Mucosa of gallbladder (tissue), 1 donor: ENCODE measurements at places on chromosomes 5 and 9. TPM values are rescaled to one million over a fixed set of nuclear protein-coding genes. Genes with fewer than 3 reads are reported as not detected.

GRCh38 chr9:8208465-8208864, 408.9 kb upstream of the DMAC1 start:
- DNase-seq, result no peak

DNA sequence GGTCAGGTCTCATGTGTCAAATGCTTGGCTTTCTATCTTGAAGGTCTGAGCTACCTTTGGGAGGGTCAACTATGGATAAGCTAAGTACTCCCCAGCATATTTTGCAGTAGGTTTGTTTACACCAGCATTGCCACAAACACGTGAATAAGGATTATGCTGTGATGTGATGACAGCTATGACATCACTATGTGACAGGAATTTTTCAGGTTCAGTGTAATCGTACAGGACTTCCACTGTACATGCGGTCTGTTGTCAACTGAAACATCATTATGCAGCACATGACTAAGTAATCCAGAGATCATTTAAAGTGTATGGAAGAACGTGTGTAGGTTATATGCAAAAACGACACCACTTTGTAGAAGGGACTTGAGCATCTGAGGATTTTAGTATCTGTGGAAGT, 104.0 kb downstream of the FSTL4 start:
- no peak for DNase-seq

DNA sequence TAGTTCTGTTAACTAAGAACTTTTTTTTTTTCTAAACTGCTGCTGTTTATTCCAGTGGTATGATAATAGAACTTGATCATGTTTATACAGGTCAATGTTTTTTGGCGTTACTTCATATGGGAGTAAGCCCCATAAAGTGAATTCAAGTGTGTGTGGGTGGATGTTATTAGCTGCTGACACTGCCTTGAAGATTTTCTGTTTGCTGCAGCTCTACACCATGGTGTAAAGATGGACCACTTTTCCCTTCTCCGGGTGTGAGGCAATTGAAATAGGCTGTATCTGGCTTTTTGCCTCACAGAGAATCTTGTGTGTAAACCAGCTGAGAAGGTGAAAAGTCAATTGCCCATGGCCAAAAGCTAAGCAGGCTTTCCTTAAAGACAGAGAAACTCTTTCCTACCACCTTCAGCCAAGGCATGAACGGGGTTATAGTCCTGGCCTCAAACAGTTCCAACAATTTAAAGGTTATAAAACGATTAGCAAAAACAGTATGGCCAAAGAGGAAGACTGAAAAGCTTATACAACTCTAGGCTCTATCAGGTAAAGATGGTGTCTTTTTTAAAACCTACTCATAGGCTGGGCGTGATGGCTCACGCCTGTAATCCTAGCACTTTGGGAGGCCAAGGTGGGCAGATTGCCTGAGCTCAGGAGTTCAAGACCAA, 33.9 kb upstream of the ABCA1 start:
- DNase-seq, result no peak

GRCh38 chr9:133980864-133981588, 11.1 kb downstream of the VAV2 start:
- DNase-seq, result no peak

DNA sequence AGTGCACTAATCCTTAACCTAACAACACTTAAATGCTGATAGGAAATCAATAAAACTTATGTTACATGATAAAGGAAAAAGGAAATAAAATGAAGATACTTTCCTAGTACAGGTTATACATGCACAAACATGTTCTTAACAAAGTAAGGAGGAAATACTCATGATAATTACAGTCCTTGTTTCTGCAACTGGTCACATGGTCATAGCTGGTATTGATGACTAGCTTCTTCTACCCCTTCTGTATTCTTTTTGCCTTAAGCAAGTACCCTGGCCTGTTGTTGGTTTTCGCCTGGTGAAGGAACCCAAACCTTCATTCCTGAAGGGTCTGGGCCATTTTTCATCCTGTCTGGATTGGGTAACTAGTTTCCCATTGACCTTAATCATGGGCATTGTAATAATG, 93.7 kb upstream of the FBN2 start:
- no peak for DNase-seq

Gene ENTR1
- total RNA-seq, result 38.8 TPM

- no peak for DNase-seq
These were observed 273.7 kb downstream of the CETN3 start for GRCh38 chr5:90135779-90136378.

- DNase-seq, result no peak
These were observed 198.1 kb upstream of the EFNA5 start for GRCh38 chr5:107868650-107869409.

DNA sequence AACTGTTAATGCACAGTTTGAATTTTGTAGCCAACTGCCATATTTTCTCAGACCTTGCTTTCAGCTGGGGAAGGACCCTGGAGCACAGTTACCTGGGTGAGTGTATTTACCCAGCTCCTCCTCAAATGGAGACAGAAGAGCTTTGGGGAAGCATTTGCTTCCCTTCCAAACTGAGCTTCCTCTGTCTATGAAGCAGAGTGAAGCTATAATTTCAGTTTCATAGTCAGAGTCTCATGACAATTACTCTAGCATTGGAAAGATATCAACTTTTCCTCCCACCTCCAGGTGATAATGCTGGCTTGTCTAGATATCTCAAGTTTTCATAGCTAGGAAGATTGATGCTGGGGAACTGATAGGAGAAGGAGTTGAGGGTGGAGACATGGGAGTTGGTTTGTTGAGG, 406.4 kb upstream of the CLINT1 start:
- DNase-seq, result no peak

- DNase-seq, result no peak
These were observed 98.9 kb downstream of the MAN2A1 start for GRCh38 chr5:109788596-109788995.

- DNase-seq, result no peak
These were observed 44.3 kb upstream of the EXOC3 start for GRCh38 chr5:398475-399295.

Gene DDX46
- total RNA-seq, result 37.5 TPM

- DNase-seq, result no peak
These were observed 869.2 kb upstream of the DMAC1 start for GRCh38 chr9:8668751-8669150.

- DNase-seq, result no peak
These were observed 102.4 kb downstream of the ZNF354C start for GRCh38 chr5:179162351-179163235.

DNA sequence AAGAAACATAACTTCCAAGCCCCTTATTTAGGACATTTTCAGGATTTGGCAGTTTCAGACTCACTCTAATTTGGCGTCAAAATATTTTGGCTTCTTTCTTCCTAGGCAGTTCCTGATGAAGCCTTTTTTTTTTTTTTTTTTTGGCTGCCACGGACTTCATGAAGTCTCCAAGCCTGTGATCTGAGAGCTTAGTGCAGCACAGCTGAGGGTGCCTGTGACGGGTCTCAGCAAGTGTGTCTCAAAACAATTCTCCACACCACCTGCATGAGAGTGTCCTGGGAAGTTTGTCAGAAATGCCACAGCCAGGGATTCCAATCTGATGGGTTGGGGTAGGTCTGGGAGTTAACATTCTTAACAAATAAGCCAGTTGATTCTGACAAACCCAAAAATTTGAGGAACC, 6.0 kb upstream of the ESM1 start:
- DNase-seq, result no peak
